ENCODE measurements at places on chromosomes 7 and 10. TPM values are rescaled to one million over a fixed set of nuclear protein-coding genes. Genes with fewer than 3 reads are reported as not detected.

Gene TMEM176A
- not detected for polyA plus RNA-seq

Gene AOAH
- 6.5 TPM for polyA plus RNA-seq

Gene MYL10
- polyA plus RNA-seq, result not detected

Gene CRHR2
- not detected for polyA plus RNA-seq

Gene RAB19
- not detected for polyA plus RNA-seq

Gene FBXW4
- polyA plus RNA-seq, result 8.4 TPM

Gene C1QL3
- polyA plus RNA-seq, result 4.4 TPM

All from Purkinje cell (primary cell).